ENCODE measurements at places on chromosomes 7 and 10.

DNA sequence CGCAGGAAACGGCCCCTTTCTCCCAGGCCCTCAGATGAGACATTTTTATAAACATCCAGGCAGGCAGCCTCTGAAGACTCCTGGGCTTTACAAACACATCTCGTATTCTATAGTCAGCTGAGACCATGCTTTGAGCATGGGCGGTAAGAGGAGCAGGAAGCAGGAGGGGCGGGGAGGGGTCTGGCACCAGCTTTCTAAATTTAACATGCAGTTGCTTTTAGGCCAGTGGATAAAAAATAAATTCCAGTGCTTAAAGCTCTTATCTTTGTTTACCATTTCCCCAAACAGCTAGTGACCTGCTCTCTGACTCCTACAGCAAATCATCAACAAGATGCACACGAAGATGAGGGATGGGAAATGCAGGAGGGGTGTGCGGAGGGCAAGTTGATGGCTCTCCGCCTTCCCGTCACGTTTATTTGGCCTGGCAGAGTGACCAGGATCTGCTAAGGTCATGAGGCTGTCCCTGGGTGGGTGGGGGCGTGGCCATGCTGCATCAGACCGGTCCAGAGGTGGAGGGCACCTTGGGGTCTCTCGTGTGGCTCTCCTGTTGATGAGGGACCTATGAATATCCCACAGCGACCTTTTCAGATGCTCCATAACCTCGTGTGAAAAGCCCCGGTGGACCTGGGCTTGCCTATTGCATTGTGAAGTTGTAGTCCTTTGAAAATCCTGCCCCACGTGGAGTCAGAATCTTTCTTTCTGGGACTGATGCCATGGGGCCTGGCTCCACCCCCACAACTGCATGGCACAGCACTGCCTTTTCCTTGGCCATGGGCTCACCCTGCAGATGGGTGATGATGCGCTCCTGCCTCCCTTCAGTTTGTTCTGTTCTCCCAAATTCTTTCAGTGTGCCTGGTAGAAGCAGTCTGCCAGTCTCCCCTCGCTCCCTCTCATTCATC lies 67.5 kb downstream of the PARP12 start:
- DNase-seq: peak; percentile 27

GRCh38 chr7:16944936-16945335 lies 63.2 kb upstream of the AGR3 start:
- no peak for DNase-seq

DNA sequence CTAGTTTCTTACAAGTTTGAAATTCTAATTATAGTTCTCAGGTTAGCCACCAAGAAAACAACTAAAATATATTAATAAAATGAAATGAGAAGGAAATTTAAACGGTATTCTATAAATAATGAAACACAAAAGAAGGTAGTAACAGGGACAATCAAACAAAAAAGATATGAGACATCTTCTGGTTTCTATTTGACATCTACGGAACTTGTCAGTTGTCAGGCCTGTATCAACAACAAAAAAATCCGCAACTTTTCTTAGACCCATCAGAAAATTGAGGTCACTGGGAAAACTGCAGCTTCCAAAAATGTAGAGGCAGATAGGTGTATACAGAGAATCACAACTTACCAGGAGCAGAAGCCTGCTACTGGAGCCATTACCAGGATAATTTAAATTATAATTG lies 70.6 kb downstream of the ZPBP start:
- DNase-seq: no peak

GRCh38 chr10:110422548-110422947 lies 75.2 kb upstream of the DUSP5 start:
- DNase-seq: no peak

Data from brain pericyte (primary cell).